CD4-positive, alpha-beta T cell treated with Interleukin-2 at 100 ng/mL for 4 hours (primary cell): ENCODE measurements at places on chromosomes 2 and 18.
A peak's percentile ranks its signal among the peaks of the same experiment; 100 is the strongest.

GRCh38 chr2:105660489-105660888, 84.2 kb upstream of the NCK2 start:
- DNase-seq, result no peak

DNA sequence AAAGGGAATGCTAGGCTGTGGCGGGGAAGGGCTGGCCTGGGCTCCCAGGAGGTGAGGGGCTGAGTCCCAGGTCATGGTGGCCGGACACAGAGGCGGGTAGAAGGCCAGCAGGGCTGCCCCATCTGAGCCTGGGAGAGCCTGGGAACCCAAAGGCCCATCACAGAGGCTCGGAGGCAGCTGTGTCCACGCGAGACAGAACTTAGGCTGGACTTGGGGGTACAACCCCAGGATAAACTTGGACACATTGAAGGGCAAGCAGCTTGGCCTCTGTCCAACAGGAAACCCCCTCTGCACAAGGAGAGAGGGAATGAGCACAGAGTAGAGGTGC, 95.9 kb downstream of the ZFP36L2 start:
- DNase-seq, result no peak

DNA sequence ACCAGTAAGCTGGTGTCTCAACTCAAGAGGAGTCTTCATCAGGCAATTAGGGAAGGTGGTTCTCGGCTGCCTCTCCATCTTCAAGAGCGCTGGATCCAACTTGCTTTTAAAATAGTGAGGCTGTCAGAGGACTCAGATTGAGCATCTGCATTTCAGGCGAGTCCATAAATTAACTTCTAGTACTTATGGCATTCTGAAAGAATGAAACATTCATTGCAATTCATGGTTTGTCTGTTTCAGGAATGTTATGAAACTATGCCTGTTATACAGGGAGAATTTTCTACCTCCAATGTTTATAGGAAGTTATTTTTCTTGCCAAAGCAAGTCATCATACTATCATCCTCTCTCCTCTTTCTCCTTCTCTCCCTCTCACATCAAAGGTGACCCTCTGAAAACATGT, 883.2 kb downstream of the SLC4A3 start:
- no peak for DNase-seq

DNA sequence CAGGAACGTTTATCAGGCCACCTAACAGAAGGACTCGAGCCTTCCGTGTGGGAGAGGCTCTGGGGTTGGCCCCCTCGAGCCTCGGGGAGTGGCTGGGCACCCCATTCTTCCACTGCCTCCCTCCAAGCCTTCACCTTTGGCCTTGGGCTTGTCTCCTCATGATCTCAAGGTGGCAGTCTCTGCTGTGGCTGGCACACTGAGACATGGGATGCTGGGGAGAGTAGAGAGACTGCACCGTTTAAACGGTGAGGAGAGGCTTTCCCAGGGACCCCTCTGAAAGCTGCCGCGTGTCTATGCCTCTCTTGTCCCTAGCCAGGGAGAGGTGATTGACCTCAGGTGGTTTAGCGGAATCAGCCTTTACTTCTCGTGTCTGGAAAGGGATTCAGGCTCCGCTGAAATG, 71.0 kb downstream of the DCDC2C start:
- no peak for DNase-seq

DNA sequence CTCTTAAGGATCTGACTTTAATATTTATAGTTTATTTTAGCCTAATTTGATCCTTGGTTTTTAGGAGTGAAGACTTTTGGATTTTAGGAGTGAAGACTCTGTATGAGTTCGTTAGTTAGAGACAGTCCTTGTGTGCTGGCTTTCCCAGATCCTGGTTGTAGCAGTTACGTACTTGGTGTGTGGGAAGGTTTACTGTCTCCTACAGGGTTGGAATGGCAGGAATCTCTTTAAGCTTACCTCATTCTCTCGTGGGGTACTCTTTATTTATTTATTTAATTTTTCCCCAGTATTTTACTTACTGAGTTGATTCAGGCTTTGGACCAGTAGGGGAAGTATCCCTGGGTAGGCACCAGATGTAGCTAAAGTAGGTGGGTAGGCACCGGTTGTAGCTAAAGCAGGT, 1.8 kb upstream of the CXCR2 start:
- no peak for DNase-seq

GRCh38 chr2:159060518-159060917, 92.1 kb downstream of the TANC1 start:
- no peak for DNase-seq

DNA sequence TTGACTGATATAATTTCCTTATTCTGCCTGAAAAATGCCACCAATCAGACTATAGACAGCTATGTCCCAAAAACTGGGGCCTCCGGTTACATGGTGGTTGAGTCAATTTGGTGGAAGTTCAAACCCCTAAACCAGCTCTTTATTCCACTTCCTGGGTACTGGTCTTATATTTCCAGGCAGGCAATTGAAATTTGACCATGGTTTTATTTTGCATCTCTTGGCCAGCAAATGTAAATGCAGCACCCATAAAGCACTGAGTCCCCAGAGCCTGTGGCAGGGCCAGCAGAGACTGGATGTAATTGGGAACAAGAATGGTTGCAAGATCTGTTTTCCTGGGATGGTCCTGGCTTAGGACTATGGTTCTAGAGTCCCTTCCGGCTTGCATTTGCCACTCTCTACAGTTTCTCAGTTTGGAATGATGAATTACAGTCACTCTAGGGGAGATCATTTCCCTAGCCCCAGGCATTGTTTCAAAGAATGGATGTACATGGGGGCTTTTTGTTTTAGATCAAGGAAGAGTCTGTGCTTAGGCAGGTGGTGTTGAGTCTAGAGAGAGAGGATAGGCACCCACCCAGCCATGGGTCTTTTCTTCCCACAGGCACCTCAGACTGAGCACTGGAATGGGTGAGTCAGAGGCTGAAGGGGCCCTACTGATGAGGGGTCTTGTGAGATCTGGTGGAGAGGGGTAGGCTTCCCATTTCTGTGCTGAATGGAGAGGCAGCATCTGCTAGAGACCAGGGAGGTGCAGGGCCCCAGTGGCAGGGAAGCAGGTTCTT, 108.4 kb upstream of the CDC42EP3 start:
- DNase-seq, result no peak

DNA sequence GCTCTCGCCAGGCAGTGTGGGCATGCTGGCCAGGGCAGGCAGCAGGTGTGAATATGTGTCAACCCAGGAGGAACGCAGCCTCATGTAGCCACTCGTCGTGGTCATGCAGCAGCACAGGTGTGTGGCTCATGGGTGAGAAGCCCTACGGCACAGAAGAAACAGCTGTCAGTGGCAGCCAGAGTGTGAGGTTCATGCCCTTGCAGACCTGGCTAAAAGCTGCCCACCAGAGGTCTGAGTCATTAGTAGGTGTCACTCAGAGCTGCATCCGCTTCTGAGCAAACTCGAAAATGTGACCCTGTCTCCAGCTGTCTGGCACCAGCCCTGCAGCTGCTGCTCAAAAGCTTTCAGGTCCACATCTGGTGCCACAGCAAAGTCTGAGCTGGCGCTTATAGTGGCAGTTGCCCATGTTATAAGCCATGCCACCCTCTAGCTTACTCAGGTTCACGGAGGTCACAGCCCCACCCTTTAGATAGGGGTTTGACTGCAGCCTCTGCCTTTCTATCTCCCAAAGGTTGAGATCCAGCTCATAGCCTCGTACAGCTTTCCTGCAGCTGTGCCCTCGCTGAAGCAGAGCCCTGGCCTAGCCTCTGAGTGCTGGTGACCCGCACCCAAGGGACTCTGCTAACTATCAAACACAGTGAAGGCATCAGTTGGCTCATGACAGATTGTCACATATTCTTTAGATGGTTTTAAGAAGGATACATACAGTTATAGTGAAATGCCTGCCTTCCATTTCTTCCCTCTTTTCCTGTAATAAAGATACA, 195.0 kb downstream of the CCDC102B start:
- no peak for DNase-seq

- DNase-seq, result no peak
Measured at GRCh38 chr2:9707611-9708160, 76.9 kb upstream of the YWHAQ start.

DNA sequence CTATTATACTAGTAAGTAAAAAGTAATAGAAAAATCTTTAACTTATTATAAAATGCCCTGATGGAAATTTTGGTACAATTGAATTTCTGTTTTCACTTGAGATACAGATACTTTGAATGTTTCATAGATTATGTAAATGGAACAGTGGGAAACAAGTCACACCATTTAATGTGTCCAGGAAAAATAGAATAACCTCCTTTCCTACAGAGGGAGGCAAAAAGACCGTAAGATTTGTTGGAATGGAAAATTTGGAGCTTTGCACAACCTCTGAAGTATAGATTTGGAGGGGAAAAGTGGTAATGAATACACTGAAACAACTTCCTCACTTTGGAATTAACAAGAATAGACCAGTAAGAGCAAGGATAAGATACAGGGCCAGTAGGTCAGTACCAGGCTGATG, 149.2 kb upstream of the L3MBTL4 start:
- no peak for DNase-seq

DNA sequence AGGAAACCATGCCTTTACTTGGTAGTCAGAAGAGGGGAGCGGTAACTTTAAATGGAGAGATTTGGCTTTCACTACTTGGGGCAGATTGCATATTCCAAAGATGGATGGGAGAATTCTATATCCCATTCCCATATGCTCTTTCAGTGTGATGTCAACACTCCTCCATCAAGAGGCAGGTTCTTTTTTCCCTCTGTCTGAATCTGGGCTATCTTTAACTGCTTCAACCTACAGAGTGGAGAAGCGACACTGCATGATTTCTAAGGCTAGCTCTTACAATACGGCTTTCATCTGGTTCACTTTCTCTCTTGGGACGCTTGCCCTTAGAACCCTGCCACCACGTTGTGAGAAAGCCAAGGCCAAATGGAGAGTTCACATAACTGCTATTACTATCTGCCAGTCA, 34.4 kb downstream of the SKA1 start:
- DNase-seq, result no peak

DNA sequence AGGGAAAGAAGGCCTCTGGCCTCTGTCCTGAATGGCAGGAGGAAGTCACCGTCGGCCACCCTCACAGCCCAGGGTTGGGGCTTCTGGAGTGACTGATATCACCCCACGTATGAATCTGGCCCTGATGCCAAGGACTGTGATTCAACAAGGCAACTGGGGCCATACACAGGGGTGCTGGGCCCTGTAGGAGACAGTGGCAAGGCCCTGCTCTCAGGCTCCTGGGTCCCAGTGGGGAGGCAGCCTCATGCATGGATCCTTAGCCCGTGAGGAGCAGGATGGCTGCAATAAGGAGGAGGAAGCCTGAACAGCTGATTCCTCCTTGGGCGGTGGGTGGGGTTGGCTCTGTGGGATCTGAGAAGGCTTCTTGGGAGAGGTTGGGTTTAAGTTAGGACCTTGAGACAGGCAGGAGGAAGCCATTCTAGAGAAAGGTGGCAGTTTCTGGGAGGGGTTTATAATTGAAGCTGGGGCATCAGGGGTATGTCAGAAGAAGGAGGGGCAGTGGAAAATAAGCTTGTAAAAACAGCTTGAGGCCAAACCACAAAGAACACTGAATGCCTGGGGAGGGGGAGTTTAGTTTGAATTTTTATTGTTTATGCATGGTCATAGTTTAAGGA, 42.8 kb upstream of the LAPTM4A start:
- no peak for DNase-seq

- no peak for DNase-seq
Measured at GRCh38 chr2:11389551-11390398, 45.3 kb upstream of the ROCK2 start.

GRCh38 chr2:45191146-45191863, 182.1 kb upstream of the SIX2 start:
- DNase-seq, result no peak

GRCh38 chr2:74174909-74175308, 3.8 kb downstream of the MOB1A start:
- no peak for DNase-seq

DNA sequence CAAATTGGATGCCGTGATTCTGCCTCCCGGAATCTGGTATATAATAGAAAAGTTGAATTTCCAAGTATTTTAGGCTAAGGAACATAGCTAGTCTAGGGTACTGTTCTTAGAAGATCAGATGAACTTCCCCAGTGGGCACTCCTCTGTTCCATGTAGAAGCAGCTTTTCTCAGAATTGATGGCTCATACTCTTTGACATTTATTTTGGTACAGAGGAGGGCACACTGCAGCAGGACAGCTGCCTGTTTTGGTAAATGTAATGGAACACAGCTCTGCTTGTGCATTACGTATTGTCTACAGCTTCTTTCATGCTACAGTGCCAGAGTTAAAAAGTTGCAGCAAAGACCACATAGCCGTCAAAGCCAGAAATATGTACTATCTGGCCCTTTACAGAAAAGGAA, 10.8 kb downstream of the YPEL5 start:
- DNase-seq, result peak; percentile 46

GRCh38 chr2:220332886-220333285, 705.5 kb downstream of the SLC4A3 start:
- no peak for DNase-seq

DNA sequence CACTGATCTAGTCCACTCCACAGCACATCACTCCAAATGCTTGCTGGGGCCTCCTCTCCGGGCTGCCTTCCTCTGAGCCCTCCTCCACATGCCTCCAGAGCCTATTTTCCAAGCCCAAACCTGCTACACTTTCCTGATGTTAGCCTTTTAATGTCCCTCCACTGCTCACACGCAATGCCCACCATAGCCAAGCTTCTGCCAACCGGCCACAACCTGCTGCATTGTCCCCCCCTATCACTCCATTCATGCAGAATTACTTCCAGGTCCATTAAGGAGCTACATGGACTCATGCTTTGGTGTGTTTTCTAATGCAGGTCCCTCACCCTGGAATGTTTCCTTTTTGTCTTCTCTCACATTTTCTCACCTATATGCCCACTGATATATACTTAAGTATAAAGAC, 129.3 kb downstream of the MARCHF4 start:
- no peak for DNase-seq

DNA sequence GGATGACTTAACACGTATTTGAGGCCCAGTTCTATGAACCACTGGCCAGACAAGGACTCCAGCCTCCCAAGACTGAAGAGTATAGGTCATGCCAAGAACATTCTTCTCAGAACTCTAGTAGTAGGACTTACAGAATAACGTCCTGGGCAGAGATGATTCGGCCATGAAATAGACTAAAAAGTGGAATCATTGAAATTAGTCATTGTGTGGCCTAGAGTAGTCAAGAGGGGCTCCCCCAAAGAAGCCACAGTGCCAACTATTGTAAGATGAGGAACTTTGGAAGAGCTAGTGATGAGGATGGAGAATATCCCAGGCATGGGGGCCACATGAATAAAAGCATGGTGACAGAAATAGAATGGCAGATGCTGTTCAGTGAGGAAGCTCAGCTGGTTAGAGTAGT, 101.1 kb downstream of the TRIB2 start:
- no peak for DNase-seq

GRCh38 chr2:168734199-168734760, 68.2 kb upstream of the NOSTRIN start:
- no peak for DNase-seq

GRCh38 chr2:42569116-42569711, 782 bp downstream of the MTA3 start:
- no peak for DNase-seq

- DNase-seq, result no peak
Measured at GRCh38 chr2:142270291-142270690, 139.5 kb upstream of the LRP1B start.
